ENCODE measurements at places on chromosomes 13 and 19. TPM values are rescaled to one million over a fixed set of nuclear protein-coding genes. Genes with fewer than 3 reads are reported as not detected.

DNA sequence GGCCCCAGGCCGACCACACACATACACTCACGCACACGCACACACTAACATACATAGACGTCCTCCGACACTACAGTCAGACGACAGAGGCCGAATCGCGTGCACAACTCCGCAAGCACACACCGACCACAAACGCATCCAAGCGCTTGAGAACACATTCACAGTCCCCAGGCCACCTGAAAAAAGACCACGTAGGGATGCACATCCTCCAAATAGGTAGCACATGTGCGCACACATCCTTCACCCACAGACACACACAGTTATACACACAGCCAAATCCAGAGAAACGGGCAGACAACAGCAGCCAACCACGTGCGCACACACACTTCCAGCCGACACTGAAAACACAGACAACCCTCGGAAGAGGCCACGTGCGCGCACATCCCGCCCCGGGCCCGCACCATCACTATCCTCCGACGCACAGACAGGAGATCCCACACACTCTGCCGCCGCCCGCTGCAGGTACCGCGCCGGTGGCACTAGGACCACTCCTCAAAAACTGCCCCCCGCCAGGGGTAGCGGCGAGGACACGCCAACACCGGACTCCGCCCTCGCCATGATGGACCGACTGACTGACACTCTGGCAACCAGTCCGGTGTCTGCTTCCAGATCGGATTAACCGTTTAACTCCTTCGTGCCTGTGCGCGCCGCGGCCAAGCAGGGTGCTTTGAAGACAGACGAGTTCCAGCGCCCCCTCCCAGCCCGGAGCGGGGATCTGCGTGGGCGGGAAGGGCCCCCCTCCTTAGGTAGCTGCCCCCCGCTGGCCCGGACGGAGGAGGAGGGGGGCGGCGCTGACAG lies 493 bp upstream of the PDE4A start:
- DNase-seq: no peak

Gene ATP8B3
- 1.3 TPM for total RNA-seq

GRCh38 chr19:459724-460511 lies 915 bp downstream of the SHC2 start:
- peak; percentile 75 for DNase-seq

DNA sequence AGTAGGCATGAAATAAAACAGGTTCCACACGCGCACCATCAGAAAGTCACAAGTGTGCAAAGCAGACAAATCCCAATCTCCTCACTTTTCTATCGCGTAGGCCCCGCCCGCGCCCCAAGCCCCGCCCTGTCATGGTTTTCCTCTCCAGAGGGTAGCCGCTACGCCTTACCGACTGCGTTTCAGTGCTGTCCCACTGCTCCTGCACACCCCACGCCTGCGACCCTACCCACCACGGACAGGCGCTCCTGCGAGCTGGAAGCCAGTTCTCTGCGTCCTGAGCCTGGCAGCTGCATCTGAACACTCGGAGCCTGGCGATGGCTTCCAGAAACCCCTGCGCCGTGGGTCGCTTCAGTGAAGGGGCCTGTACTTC lies 379 bp upstream of the ZNF470 start:
- peak; percentile 58 for DNase-seq

Gene KLF2
- 56.1 TPM for total RNA-seq

GRCh38 chr13:29515372-29515771 lies 80.1 kb downstream of the SLC7A1 start:
- no peak for DNase-seq

- no peak for DNase-seq
These were observed 115.1 kb upstream of the CACNA1A start for GRCh38 chr19:13621413-13621812.

Gene ERF
- 47.4 TPM for total RNA-seq

- DNase-seq: no peak
These were observed 423.4 kb downstream of the RFC3 start for GRCh38 chr13:34241332-34241731.

DNA sequence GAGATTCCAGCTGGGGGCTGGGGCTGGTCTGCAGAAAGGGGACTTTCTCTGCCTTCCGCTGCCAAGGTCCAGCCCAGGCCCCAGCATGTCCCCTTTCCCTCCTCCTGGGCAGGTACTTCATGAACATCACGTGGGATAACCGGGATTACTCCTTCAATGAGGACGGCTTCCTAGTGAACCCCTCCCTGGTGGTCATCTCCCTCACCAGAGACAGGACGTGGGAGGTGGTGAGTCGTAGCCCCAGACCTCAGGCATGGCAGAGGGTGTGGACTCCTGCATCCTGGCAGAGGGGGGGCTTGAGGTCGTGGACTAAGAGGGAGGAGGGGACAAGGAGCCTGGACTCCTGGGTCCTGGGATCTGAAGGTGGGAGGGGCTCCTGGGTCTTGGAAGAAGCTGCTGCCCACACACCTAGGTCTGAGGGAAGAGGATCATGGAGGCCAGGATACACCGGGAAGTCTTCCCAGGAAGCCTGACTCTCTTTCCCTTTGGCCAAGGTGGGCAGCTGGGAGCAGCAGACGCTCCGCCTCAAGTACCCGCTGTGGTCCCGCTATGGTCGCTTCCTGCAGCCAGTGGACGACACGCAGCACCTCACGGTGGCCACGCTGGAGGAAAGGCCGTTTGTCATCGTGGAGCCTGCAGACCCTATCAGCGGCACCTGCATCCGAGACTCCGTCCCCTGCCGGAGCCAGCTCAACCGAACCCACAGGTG lies 20.6 kb downstream of the GRIN2D start:
- DNase-seq: no peak

Gene CEACAM6
- total RNA-seq: 0.86 TPM

GRCh38 chr13:34620074-34620850 lies 321.8 kb upstream of the NBEA start:
- no peak for DNase-seq

DNA sequence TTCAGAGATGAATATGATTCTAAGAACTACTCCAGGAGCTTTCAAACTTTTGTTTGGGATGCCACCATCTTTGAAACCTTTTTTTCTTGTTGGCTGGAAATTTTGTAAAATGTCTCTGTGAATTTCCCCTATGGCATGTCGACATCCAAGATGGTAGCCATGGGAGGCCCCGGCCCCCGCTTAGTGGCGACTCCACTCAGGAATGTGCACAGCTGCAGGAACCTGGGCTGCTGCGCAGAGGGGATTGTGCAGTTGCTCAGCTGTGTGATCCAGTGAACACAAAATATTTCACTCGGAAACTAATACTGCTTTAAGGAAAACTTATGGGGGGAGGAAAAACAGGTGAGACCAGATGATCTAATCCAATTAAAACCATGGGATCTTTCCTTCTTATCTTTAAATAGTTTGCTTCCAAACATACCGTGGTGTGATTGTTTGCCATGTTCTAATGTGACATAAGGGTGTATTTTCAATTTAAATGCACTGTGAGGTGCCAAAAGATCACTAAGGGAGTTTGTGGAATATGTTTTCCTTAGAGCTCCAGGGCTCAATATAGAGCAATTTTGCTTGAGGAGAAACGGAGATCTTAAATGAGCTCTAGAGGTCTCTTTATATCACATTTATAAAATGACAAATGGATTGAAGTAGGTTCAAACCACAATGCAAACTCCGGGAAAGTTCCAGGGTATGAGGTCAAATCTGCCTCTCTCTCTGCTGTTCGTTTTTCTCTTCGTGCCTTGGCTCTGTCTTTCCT lies 497.7 kb downstream of the FGF9 start:
- DNase-seq: no peak

- no peak for DNase-seq
These were observed 2.6 kb upstream of the TIMM13 start for GRCh38 chr19:2429917-2430535.

DNA sequence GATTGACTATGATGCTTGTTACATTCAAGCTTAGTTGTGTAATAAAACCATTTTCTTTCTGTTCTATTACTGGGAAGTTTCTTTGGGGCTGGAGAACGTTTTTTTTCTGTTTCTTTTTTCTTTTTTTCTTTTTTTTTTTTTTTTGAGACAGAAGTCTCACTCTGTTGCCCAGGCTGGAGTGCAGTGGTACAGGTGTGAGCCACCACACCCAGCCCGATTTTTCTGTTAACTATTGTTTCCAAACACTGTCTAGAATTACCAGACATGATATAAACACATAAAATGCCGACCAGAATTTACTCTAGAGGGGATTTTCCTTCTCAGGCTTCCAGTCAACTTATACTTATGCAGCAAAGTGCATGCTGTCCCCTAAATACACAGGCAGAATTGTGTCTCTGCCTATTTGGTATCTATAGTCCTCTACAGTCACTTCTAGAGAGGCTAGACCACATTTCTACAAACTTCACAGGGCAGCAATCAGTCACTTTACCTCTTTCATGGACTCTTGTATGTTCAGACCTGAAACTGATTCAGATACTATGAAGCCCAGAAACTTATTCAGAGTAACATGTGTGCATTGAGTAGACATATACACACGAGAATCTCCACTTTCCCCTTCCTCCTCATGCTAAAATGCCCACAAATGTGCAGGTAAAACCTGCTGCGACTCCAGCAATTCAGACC lies 121.2 kb downstream of the ZNF737 start:
- DNase-seq: no peak

DNA sequence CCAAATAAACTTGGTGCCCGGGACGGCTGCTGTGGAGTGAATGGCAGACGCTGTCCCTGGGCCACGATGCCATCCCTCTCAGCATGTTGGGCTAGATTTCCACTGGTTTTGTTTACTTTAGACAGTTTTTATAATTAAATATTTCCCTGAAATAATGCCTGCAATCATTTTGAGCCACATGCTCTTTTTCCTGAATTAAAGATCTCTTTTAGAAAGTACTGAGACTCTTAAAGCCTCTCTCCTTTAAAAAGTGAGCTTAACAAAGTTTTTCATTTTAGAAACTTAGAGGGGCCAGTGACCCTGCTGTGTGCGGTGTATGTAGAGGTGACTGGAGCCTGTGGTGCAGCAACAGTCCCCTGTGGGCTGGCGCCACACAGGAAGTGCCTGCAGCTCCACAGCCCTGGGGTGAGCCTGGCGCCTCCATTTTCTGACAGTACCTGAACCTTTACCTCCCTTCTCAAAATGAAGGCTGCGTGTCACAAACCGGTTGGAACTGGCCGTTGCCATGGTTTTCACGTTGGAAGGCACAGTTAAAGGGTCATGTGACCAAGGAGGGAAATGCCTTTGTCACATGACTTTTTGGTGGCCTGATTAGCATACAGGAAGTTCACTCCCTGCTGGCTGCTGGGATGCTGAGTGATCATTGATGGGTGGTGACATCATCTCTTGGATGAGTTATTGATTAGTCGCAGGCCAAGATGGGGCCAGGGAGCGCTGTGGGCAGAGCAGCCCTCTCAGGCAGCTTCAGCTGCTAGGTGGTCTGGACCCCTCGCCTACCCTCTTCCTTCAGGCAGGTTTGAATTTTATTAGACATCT lies 26.3 kb downstream of the TSSK6 start:
- DNase-seq: peak; percentile 95

GRCh38 chr13:95479731-95480130 lies 72.8 kb upstream of the CLDN10 start:
- DNase-seq: no peak

GRCh38 chr13:113140677-113141600 lies 17.5 kb upstream of the PROZ start:
- peak; percentile 43 for DNase-seq

- no peak for DNase-seq
These were observed 14.9 kb downstream of the POP4 start for GRCh38 chr19:29620931-29621351.

DNA sequence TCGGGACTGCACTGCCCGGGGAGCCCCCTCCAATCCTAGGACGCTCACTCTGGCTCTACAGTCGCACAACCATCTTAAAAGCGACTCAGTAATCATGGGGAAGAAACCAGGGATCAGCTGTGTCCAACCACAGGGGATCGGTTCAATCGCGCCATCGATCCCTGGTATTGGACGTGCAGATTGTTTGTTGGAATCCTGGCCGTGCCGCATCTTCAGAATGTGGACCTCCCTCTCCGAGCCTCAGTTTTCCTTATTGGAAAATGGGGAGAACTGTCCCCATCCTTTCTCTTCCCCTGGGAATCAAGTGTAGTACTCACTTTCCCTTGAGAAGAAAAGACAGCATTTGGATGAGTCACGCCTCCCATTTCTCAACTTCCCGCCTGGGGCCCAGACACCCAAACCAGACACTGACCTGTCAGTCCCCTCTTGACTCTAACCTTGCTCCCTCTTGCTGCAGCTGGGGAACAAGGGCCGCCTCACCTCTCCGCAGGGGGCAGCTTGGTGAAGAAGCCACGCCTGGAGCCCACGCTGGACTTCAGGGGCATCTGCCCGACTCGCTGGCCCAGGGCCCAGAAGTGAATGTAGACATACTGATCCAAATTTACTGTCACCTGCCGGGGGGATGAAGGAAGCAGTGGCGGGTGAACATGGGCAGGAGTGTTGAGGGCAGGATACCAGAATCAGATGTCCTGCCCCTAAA lies 17.6 kb downstream of the EMP3 start:
- DNase-seq: no peak

Gene ZNF582
- 5.6 TPM for total RNA-seq

- DNase-seq: no peak
These were observed 70.9 kb downstream of the DOCK9 start for GRCh38 chr13:98906746-98907502.

GRCh38 chr19:8120636-8121480 lies 28.5 kb downstream of the FBN3 start:
- no peak for DNase-seq

Gene ACER1
- total RNA-seq: not detected

DNA sequence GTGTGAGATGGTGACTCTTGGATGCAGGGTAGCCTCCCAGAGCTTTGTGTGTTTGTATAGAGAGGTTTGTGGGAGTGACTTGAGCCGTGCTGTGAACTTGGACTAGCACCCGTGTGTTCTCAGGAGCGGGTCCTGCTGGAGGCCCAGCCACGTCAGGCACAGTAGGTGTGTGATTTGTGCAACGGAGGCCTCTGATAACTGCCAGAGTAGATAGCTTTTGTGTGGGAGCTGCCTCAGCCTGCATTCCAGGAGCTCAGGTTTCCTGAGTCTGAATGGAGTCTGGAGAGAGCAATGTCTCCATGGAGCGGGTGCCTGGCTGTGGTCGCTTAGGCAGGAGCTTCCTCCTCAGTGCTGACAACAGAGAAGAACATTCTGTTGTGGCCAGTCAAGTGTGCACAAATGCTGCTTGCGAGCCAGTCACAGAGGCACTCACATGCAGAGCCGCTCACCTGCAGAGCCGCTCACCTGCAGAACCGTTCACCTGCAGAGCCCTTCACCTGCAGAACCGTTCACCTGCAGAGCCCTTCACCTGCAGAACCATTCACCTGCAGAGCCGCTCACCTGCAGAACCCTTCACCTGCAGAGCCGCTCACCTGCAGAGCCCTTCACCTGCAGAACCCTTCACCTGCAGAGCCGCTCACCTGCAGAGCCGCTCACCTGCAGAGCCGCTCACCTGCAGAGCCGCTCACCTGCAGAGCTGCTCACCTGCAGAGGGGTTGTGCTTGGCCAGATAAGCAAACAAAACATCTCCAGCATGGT lies 32.6 kb downstream of the TFDP1 start:
- DNase-seq: no peak
